SJSA1 (cell line): ENCODE measurements at places on chromosomes 3 and 15. TPM values are rescaled to one million over a fixed set of nuclear protein-coding genes. Genes with fewer than 3 reads are reported as not detected.

Gene CPLX3
- total RNA-seq: 0.13 TPM in 1 of 2 replicates, not detected in the other

Gene FGF7
- total RNA-seq: 0.08 TPM in 1 of 2 replicates, not detected in the other

Gene IRAK2
- 2.8 and 4.7 TPM in 2 replicates for total RNA-seq

- no peak for DNase-seq
Measured at GRCh38 chr3:66136597-66136996, 84.2 kb upstream of the SLC25A26 start.

GRCh38 chr3:187507905-187508304 lies 139.7 kb downstream of the RTP4 start:
- no peak for DNase-seq

DNA sequence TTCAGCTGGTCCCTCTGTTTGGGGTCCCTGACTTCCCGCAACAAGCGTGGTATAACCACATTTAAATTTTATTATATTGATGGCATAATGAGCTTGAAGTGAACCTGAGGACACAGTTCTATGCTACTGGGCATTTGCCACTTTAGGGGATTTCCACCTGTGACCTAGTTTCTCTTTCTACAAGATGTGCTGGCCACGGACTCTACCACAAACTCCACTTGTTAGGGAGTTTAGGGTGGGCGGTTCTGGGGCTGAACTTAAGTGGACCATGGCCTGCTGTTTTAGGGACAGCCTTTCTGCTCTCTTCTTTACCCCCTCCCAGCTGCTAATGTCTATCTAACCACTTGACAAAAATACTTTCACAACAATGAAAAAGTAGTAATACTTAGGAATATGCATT lies 1199.1 kb downstream of the SI start:
- no peak for DNase-seq

- peak; percentile 70 for DNase-seq
Measured at GRCh38 chr3:132535575-132536441, 61.3 kb upstream of the ACKR4 start.

GRCh38 chr3:74214286-74214685 lies 400.2 kb downstream of the CNTN3 start:
- DNase-seq: no peak

DNA sequence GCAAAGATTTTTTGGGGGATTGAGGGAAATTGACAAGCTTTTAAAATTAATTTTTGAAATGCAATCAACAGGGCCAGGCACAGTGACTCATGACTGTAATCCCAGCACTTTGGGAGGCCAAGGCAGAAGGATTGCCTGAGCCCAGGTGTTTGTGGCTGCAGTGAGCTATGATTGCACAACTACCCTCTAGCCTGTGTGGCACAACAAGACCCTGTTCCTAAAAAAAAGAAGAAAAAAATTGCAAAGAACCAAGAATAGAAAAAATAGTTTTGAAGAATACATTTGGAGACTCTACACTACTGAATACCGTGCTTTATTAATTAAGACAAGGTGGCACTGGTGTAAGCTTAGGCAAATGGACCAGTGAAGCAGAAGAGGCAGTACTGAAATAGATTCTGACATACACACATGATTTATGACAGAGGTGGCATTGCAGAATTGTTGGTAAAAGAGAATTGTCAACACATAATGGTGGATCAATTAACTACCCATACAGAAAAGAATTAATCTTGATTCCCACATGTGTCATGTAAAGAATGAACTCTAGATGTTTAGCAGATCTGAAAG lies 443.3 kb upstream of the ATP11B start:
- DNase-seq: no peak

DNA sequence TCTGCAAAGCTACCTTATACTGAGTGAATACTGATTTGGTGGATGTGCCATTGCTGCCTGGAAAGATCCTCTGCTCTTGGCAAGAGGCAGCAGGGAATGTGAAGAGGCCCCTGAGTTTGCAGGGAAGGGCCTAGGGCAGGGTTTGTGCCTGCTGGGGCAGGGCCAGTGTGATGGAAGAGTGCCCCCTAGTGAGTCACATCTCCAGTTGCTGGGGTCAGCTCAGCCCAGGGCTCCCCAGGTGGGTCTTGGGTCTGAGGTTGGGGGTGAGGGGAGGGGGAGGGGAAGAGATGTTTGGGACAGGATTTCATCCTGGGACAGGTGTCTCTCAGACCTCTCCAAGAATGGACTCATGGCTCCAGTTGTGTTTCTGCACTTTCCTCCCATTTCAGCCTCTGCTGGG lies 4.1 kb upstream of the AMOTL2 start:
- peak; percentile 56 for DNase-seq

DNA sequence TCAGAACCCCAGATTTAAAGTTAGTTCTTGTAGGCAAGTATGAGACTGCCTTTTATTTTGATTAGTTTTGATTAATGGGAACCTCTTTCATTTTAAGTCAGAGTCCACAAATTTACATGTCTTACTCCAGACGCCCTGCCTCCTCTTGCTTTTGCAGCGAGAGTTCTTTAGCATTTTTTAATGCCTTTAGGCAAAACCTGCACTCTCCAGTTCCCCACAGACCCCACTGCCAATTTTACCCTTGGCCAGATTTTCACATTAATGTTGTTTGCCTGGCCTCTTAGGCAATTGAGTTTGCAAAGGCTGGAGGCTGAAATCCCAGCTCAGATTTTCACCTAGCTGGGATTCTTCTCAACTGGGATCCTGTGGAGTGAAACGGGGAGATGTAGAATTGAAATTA lies 85.8 kb downstream of the GAP43 start:
- no peak for DNase-seq
